ENCODE measurements at places on chromosomes 5 and 9.

- no peak for DNase-seq
Observed at GRCh38 chr5:146993876-146994530, 115.4 kb upstream of the PPP2R2B start.

- no peak for DNase-seq
Observed at GRCh38 chr5:80198399-80198798, 57.4 kb downstream of the SERINC5 start.

- peak; percentile 58 for DNase-seq
Observed at GRCh38 chr5:87300744-87301143, 33.1 kb downstream of the RASA1 start.

DNA sequence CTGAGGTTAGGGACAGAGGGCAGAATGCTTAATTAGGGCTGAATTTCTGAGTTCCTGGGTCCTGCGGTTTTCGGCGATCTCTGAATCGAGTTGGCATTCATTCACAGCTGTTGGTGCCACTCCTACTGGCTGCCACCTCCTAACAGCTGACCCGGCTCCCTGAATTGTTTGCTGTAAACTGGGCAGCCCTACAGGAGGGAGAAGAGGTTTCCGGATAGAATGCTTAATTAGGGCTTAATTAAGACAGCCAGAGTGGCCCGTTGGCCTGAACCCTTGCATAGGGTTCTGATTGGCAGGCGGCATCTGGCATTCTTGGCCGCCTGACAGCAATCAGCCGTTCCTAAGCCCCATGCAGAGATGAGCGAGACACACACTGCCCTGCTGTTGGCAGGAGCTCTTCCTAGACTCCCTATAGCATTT, 25.7 kb downstream of the FRMPD1 start:
- DNase-seq = no peak

- DNase-seq = no peak
Observed at GRCh38 chr5:92886751-92887150, 694.3 kb downstream of the NR2F1-AS1 start.

- DNase-seq = no peak
Observed at GRCh38 chr9:79985264-79985663, 413.5 kb downstream of the TLE4 start.

GRCh38 chr9:127525401-127526188, 74.3 kb downstream of the LRSAM1 start:
- DNase-seq = peak; percentile 24

DNA sequence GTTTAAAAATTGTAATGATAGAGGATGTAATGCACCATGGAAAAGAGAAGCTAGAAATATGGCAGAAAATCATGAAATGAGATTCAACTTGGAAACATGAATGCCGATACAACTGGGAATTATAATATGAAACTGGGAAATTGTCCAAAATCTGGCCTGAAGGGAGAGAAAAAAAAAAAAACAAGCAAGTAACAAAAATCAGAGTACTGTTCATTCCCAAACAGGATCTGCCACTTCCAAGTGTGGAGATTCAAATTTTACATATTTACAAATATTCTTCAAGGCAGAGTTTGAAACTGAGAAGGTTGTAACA, 56.6 kb upstream of the MOCS2 start:
- no peak for DNase-seq

GRCh38 chr9:116599342-116599884, 87.7 kb upstream of the TRIM32 start:
- no peak for DNase-seq

GRCh38 chr5:134184155-134185135, 7.7 kb upstream of the SKP1 start:
- DNase-seq = peak; percentile 88

DNA sequence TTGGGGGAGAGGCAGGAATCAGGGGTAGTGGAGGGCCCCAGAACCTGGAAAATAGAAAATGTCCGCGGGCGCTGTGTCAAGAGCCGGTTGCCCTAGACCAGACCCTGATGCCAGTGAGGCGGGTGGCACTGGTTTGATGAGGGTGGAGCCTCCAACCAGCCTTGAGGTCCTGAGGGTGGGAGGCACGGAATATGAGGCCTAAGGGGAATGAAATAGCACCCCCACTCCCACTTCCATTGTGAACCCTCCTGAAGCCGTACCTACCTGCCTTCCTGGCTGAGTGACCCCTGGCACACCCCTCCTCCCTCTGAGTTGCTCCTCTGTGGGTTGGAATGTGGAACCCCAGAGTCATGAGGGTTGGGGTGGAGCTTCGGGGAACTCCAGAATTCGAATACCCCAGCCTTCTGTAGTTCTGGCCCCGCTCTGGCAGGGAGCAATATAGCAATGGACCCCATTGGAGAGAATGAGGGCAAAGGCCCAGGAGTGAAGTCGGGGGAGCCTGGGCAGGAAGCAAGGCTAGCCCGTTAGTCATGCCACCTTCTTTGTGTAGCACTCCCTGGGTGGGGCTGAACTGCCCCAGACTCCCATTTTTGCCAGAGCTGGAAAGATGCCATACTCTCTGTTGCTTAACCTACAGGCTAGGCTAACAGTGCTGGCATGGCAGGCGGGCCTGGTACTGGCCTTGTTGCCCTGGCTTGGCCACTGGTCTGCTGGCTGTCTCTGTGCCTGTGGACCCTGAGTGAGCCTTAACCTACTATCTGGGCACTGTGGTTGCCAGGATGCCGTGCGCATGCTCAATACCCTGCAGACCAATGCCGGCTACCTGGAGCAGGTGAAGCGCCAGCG, 1.0 kb downstream of the FPGS start:
- DNase-seq = no peak

DNA sequence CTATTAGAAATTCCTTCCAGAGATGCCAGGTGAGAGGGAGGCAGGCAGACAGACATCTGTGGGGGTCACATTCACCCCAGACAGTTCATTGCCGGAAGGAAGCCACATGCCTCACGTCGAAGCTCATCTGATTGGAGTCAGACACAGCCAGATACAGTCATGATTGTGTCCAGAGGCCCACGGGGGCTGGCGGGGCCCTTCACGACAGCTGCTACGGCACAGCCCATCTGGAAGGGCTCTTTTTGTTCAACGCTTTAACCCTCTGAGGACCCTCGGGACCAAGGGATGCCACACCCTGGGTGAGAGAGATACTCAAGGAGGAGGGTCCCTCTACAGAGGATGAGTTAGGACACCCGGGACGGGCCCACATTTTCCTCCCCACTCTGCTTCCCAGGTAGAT, 31.9 kb upstream of the GABRP start:
- DNase-seq = no peak

- no peak for DNase-seq
Observed at GRCh38 chr9:10052181-10052580, 560.6 kb downstream of the PTPRD start.

DNA sequence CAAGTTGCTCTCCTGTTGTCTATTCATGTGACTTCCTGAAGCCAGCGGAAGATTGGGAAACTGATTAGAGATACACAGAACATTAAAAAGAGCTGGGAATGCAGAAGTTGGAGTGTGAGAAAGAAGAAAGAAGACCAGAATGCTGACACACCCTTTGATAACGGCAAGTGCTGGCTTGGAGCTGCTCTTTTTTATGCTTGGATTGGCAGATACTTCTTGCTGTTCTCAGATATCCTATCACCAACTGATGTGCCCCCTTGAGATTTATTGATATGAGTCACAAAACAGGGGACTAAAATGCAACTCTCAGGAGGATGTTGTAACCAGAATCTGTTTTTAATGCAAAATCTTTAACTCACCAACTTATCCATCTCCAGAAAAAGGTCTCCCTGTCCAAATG, 56.0 kb upstream of the ASTN2 start:
- DNase-seq = no peak

DNA sequence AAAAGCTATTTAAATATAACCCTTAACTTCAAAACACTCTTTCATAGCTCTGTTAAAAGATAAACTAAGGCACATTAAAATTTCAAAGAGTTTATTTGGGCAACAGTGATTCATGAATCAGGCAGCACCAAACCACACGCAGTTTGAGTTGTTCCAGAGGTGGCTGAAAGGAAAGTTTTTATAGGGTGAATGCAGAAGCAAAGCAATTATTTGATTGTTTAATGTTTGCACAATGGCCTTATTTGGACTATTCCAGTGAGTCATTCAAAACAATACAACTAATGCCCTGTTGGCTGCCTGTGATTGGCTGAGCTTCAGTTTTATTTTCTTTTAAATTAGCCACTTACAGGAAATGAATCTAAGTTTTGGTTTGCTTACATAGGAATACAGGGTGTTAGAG, 125.3 kb downstream of the CEP120 start:
- DNase-seq = no peak

DNA sequence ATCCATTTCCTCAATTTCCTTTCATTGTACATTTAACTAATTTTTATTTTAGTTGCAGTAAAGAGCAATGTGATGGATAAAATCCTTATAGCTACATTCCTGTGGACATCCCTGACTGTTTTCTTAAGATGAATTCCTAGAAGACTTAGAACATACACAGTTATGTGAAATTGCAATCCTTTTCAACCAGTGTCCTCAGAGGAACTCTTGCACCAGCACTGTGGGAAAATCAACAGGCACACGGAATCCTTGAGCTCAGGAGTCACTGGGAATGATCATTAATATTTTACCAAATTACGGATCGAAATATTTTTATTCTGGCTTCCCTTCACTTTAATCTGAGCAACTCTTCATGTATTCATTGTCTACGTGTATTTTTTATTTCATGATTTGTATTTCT, 901.9 kb upstream of the WWC1 start:
- no peak for DNase-seq

- peak; percentile 38 for DNase-seq
Observed at GRCh38 chr5:172150514-172151425, 37.3 kb downstream of the STK10 start.

- no peak for DNase-seq
Observed at GRCh38 chr9:76624391-76625048, 139.7 kb upstream of the PCA3 start.

GRCh38 chr5:166074582-166075481, 2216.6 kb upstream of the WWC1 start:
- DNase-seq = no peak

GRCh38 chr5:13653709-13654108, 290.8 kb downstream of the DNAH5 start:
- no peak for DNase-seq

- DNase-seq = no peak
Observed at GRCh38 chr9:23638011-23638410, 188.0 kb downstream of the ELAVL2 start.

DNA sequence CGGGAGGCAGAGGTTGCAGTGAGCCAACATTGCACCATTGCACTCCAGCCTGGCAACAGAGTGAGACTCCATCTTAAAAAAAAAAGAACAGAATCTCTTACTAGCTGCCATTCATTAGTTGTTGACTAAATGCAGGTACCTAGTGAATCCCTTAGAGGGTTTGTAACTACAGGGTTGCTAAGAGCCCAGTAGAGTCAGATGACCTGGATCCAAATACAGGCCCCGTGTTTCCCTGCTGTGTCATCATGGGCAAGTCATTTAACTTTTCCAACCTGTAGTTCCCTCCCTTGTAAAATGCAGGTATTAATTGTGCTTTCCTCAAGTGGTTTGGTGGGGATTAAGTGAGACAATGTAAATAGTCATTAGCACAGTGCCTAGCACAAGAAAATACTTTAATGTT, 32.8 kb downstream of the PLAC8L1 start:
- no peak for DNase-seq

- no peak for DNase-seq
Observed at GRCh38 chr9:70491426-70492318, 77.2 kb upstream of the KLF9 start.

DNA sequence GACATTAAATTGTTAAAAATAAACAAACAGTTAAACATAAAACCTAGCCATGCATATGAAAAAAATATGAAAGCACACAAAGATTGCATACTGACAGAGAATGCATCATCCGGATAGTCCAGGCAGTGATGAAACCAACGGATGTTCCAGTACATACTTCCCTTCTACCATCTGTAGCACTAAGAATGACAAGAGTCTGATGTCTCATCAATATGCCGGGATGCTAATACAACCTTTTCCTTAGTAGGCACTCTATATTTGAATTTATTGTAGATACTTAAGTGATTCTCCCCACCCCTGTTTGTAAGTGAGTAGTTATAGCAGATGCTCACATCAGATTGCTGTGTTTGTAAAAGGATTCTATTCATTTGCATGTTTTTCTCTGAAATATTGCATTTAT, 571.2 kb upstream of the WWC1 start:
- no peak for DNase-seq

DNA sequence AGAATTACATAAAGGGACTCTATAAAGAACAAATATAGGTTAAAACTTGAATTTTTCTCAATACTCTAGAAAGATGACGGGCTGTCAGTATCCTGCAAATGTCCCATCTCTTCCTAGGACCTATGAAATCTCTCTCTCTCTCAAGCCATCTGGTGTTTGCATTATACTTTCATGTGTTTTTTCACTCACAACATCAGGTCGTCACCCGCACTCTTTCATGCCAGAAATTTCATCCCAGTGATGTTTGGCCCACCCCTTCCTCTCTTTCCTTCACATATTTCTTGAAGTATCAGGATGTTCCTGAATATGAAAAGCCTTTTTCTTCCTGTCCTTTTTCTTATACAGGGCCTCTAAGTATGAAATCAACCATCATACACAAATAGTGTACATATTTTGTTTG, 63.3 kb upstream of the GAS1 start:
- DNase-seq = no peak

DNA sequence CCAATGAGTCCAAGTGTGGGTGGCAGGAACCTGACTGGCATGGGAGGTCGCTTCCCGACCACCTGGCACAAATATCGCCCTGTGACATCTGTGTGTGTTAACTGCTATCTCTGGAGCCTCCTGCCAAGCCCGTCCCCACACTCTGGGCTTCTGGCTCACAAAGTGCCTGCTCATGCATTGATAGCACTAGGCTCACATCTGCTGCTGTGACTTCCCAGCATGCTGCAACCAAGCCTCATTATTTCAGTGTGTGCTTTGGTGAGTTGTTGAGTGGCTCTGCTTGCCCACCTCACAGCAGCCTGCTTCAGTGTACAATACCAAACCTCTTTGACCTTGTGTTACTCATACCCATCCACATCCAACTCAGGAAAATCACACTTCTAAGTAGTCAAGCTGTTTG, 139.8 kb downstream of the APBA1 start:
- DNase-seq = no peak
